ENCODE measurements at places on chromosomes 5 and 9.

GRCh38 chr9:136255896-136256890 lies 10.6 kb upstream of the QSOX2 start:
- DNase-seq: no peak

DNA sequence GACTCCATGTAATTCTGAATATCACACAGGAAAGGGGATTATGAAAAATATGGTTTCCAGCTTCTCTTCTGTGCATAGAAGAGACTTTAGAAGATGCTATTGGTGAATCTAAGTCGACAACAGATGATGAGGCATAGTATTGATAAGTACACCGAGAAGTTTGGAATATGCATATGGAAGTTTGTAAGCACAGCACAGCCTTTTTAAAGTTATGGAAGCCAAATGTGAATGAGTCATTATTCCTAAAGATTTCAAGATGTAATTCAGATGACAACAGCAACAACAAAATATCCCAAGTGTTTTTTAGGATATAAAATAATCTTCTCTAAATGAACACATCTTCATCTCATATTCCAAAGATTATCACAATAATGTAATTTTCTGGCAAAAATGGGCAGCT lies 1723.3 kb downstream of the EFNA5 start:
- DNase-seq: no peak

- DNase-seq: no peak
Measured at GRCh38 chr9:19271081-19271480, 40.6 kb downstream of the DENND4C start.

GRCh38 chr9:136726631-136727191 lies 14.3 kb downstream of the DIPK1B start:
- no peak for DNase-seq

DNA sequence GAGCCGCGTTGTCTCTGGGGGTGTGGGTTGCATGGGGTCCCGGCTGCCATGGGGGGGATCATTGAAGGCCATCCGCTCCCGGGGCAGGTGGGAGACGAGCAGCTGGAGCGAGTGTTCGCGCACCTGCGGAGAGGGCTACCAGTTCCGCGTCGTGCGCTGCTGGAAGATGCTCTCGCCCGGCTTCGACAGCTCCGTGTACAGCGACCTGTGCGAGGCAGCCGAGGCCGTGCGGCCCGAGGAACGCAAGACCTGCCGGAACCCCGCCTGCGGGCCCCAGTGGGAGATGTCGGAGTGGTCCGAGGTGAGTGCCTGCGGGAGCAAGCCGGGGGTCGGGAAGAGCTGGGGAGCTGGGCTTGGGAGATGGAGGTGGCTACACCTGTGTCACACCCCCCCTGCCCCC lies 33.7 kb downstream of the ADAMTSL2 start:
- DNase-seq: no peak

DNA sequence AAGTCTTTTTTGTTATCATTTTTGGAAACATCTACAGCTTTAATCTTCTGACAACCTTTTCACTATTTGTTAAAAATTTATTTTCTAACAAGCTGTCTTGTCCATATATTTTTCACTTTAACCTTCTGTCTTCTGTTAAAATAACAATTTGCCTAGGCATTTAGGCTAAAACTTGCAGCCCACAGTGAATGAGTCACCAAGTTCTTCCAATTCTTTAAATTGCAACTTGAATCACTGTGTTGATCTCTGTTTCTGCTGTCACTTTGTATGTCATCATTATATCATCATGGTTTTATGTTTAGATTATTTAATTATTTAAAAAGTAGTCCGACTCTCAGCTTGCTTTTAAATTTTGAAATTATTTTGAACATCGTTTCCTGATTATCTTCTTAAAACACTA lies 473.8 kb upstream of the PTPRD start:
- no peak for DNase-seq

DNA sequence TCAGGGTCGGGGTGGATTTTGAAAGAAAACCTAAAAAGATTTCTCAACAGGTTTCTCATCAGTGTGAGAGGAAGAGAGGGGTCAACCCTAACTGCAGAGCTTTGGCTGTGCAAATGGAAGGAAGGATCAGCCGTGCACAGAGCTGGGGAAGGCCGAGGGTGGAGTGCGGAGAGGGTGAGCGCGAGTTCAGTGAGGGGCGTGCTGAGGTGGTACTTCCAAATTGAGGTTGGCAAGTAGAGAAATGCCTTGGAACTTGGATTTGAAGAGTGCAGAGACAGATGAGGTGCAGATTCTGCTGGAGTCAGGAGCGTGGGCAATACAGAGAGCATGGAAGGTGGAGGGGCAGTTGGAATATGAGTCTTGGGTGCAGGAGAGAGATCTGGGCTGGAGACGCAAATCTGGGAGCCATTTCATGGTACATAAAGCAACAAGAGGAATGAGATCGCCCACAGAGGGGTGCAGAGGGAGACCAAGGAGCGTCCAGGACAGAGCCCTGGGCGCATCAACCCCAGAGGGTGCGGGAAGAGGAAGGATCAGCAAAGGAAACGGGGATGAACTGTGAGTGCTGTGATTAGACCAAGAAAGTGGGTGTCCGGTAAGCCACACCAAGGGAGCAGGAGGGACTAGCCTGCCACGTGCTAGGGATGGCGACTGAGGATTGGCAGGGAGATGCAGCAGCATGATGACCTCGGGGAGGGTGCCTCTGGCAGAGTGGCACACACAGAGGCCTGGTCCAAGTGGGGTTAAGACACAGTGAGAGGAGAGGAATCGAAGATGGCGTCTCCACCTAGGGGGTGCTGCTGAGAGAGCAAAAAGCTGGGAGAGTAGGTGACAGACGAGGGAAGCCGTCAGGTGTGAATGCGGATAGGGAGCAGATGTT lies 105.8 kb downstream of the ADAMTS2 start:
- DNase-seq: no peak

- DNase-seq: no peak
Measured at GRCh38 chr5:73186976-73187375, 14.0 kb downstream of the TMEM174 start.

DNA sequence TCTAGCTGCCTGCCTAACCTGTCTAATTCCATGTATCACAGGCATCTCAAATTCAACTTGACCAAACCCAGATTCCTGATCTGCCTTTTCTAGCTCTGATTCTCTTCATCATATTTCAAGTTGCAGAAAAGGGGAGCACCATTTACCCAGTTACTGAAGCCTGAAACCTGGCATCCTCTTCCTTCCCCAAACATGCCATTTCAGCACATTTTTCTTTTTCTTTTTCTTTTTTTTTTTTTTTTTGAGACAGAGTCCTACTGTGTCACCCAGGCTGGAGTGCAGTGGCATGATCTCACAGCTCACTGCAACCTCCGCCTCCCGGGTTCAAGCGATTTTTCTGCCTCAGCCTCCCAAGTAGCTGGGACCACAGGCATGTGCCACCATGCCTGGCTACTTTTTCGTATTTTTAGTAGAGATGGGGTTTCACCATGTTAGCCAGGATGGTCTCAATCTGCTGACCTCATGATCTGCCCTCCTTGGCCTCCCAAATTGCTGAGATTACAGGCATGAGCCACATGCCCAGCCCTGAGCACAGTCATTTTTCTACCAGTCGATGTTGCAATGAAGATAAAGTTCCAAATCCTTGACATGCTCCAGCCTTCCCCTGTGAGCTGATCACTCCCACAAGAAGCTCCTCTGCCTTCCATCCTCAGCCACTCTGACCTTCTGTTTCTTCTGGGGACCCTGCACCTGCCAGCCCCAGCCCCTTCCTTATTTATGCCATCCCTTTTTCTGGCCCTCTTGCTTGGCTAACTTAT lies 32.2 kb downstream of the ACER2 start:
- DNase-seq: no peak

- no peak for DNase-seq
Measured at GRCh38 chr5:96962540-96962991, 26.7 kb downstream of the LNPEP start.

- no peak for DNase-seq
Measured at GRCh38 chr9:107183176-107183575, 99.9 kb upstream of the RAD23B start.

DNA sequence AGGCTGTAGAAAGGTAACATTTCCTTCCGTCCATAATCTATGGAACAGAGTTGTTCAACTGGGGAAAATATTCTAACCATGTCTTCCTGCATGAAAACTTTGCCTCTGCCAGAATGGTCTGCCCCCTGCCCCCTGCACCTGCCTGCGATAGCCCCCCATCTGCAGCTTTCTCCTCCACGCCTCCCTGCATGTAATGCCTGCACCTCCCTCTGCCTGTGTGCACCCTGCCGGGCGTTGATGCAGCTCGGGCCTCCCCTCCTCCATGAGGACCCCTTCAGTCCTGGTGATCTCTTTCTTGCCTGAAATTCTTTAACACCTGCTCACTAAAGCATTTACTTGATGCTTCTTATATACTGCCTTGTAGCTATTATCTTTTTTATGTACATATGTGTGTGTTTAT lies 266.2 kb downstream of the ARHGEF28 start:
- DNase-seq: no peak

- no peak for DNase-seq
Measured at GRCh38 chr5:33364406-33364805, 76.4 kb upstream of the TARS1 start.

DNA sequence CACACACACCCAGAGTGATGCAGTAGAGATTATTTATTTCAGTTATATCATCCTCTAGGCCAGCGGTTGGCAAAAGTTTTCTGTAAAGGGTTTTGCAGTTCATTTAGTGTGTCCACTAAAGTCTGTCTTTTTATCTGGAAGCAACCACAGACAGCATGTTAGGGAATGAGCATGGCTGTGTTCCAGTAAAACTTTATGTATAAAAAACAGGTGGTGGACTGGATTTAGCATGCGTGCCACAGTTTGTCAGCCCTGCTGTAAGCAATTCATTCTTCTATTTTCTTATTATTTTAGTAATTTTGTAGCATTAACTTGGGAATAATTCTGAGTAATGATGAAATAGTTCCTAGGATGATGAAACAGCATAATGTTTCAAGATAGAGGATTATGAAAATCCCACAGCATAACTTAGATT lies 51.7 kb downstream of the CCNH start:
- no peak for DNase-seq

- DNase-seq: no peak
Measured at GRCh38 chr5:12615141-12615820, 711.0 kb upstream of the CTNND2 start.

- no peak for DNase-seq
Measured at GRCh38 chr9:121372239-121373010, 2.4 kb upstream of the STOM start.

GRCh38 chr9:91835216-91835615 lies 114.8 kb downstream of the ROR2 start:
- no peak for DNase-seq

DNA sequence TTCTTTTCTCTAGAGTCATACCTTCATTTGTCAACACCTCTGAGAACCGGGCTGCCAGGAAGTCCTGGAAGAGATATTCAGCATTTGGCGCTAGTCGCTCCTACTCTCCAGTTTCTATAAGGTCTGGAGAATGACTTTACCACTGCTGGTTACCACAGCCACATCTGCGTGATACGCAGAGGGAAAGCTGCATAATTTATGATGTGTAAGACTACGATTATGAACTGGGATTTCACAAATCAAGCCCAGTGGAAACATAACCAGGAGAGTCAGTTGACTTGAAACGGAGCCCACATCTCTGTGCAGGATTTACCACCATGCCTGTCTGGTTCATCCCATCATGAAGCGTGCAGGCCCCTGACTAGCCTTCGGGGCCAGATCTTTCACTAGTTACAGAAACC lies 72.6 kb downstream of the FGF1 start:
- DNase-seq: no peak

DNA sequence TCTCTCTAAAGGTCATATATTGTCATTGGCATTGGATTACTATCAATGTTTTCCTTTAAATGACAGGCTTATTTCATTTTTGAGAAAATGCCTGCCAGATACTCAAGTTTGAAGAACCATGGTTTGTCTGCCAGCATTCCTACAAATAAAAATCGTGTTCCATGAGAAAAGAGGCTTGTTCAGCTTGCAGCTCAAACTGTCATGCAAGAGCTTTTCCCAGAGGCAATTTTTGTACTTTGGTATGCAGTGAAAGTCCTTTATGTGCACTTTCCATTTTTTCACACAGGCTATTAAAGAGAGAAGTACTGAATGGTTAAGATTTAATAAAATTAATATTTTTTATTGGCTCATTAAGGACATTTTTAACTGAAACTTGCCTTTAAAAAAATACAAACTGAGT lies 110.4 kb downstream of the FBXO4 start:
- no peak for DNase-seq

- no peak for DNase-seq
Measured at GRCh38 chr5:110802998-110803397, 64.2 kb downstream of the SLC25A46 start.

- DNase-seq: no peak
Measured at GRCh38 chr9:131731644-131732043, 8.2 kb downstream of the RAPGEF1 start.

- no peak for DNase-seq
Measured at GRCh38 chr9:89428901-89429890, 68.7 kb downstream of the SEMA4D start.

GRCh38 chr5:83776437-83777031 lies 55.9 kb upstream of the HAPLN1 start:
- no peak for DNase-seq

GRCh38 chr5:915946-916345 lies 23.3 kb downstream of the TRIP13 start:
- DNase-seq: no peak

DNA sequence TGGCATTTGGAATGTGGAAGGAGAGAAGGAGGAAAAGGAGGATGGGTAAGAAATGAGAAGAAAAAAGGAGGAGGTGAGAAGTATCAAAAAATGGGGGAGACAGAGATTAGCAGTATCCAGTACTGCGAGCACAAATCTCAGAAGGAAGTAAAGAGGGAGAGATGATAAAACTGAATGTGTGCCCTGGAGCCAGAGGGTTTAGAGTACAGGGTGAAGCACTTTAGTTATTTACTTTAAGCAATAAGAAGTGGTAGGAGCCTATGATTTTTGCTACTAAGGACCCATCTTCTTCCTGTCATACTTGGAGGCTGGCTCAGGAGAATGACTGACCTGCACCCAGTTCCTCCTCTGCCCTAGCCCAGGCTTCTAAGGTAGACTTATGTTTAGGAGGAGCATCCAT lies 94.9 kb downstream of the ADRB2 start:
- DNase-seq: no peak

DNA sequence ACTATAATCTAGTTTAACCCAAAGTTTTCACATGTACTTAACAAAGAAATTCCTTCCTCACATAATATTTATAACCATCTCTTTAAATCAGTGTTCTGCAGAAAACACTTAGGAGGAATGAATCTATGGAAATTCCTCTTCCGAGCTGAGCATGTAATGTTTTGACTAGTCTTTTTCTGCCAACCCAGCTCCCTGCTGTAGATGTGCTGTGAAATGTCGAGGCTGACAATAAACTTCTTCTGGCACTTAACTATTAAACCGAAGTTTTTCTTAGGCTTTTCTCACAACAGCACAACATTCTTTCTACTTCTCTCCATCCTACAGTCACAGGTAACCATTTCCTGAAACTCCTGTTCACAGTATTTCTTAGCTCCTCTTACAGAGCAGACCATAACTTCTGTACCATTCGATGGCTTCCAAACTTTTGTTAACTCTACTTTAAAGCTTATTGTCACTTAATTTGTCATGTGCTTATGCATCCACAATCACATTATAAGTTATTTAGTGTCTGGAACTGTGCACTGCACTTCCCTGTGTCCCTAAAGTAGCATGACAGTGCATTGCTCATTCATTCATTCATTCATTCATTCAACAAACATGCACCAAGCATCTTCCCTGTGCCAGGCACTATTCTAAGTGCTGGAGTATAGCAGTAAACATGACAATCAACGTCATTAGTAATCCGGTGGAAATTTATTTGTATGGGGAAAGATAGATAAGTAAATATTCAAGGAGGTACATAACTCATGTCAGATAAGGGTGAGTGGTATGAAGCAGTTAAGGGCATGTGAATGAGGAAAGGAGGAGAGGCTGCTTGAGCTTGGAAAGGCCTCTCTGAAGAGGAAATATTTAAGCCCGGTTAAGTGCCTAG lies 54.6 kb downstream of the TSSK1B start:
- DNase-seq: no peak

- DNase-seq: no peak
Measured at GRCh38 chr9:134959126-134959970, 41.6 kb upstream of the FCN1 start.
